ENCODE measurements at places on chromosomes 2 and 18.

DNA sequence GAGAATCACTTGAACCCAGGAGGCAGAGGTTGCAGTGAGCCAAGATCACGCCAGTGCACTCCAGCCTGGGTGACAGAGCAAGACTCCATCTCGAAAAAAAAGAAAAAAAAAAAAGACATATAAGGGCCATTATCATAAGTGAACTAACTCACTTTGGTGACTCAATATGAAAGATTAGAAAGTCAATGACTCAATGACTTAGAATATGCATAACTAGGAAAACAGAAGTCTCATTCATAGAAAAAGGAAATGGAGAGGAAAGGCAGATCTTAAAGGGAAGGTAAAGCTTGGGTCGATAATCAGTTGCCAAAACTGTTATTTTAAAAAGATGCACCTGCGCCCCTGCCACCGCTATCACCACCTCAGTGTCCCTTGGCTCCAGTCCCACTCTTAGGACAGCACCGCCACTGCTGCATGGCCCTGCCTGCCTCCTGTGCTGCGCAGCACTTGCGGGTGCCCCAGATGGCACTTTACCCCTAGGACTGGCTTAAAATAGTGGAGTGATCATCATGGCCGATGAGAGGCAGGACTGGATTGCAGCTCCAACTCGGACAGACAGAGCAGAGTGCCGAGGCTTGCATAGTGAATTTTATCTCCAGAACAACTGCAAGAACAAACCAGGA, 54.7 kb downstream of the INO80D start:
- DNase-seq = peak; percentile 7

- no peak for DNase-seq
Observed at GRCh38 chr2:64657411-64657810, 3.7 kb upstream of the SERTAD2 start.

GRCh38 chr2:232731470-232731869, 34.3 kb downstream of the GIGYF2 start:
- DNase-seq = no peak

DNA sequence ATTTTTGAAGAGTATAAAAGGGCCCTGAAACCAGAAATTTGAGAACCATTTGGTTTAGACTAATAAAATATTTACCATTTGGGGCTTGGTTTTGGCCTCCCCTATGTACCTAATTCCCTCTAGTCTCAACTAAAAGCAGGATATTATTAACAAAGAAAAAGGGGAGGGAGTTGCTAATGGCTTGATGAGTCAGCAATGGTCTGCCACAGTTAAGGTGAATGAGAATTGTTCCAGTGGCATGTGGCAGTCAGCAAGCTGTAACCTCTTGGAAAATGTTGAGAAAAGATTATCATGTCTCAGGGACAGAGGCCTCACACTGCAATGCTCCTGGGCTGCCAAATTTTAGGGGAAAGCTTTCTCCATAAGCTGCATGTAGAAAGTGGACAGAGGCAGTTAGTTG, 20.1 kb upstream of the SLC39A10 start:
- no peak for DNase-seq

DNA sequence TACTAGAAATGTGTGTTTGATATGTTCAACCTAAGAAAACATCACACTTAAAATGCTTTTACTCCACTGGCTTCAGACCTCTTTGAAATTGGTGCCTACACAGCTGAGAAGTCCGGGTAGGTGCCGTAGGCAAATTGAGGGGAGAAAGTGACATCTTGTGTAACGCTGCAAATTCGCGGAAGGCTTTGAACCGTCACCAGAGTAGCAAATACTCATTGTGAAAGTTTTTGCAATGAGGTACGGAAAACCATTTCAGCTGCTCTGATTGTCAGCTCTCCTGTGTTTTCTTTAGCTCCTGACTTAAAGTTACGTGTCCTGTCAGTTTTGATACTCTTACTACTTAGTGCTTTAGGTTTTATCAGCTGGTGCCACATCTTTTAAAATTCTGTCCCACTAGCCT, 224.5 kb downstream of the FAM210A start:
- DNase-seq = no peak

GRCh38 chr2:218734190-218734975, 23.7 kb downstream of the TTLL4 start:
- DNase-seq = no peak
